ENCODE measurements at places on chromosomes 7 and 10. TPM values are rescaled to one million over a fixed set of nuclear protein-coding genes. Genes with fewer than 3 reads are reported as not detected.

FGL2 gene
- total RNA-seq = not detected

CHST15 gene
- 4.0 TPM for total RNA-seq

- DNase-seq = no peak
These were observed 211.3 kb downstream of the BICC1 start for GRCh38 chr10:58723966-58724365.

DNA sequence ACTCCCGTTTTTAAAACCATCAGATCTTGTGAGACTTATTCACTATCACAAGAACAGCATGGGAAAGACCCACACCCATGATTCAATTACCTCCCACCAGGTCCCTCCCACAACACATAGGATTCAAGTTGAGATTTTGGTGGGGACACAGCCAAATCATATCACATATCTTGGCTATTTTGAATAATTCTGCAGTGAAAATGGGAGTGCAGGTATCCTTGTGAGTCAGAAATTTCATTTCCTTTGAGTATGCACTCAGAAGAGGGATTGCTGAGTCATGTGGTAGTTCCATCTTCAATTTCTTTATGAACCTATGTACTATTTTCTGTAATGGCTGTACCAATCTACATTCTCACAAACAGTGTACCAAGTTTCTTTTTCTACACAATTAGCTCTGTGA, 125.8 kb downstream of the ANKRD7 start:
- no peak for DNase-seq

DNA sequence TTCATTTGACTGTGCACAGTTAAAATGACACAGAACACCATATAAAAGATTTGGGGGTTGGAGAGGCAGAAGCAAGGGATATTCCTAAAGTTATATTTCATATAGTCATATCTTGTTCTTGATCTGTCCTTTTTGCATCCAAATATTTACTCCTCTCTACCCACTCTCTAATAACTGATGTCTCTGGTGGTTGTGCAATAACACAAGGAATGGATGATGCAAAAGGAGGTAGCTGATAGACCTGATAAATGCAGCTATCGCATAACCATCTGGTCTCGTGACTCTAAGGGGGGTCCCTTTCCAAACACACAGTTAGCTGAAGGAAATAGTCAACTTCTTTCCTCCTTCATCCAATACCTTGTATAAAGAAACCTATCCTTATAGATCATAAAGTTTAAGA, 123.1 kb downstream of the POLR1F start:
- no peak for DNase-seq

DNA sequence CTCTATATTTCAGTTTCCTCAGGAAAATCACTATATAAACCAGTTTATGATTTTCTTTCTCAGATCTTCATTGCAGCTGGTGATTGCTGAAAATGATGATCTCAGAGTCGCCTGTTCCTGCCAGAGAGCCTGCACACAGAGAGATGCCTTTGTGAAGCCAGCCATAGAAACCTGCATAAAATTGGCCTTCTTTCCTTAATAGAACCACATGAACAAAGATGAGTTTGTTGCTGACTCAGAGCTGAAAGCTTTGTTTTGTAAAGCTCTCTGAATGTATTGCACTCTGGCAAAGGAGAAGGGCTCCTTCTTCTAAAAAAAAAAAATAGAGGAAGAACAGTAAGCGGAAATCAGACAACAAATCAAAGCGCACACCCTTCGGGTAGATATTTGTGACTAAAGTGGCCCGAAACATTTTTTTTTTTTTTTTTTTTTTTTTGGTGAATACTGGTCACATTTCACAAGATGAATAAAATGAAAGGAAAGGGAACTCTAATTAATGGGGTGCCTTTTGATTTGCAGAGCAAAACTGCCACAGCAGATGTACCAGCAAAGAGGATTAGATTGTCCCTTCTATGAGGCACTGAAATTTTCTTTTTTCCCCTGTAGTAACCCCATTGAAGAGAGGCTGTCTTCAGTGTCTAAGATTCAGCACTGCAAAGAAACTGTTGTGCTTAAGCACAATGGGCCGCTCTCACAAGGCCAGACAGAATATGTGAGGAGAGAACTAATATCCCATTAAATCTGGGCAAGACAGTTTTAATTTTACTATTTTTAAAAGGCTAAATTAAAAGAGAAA, 75.1 kb upstream of the PTPRZ1 start:
- DNase-seq = no peak

DNA sequence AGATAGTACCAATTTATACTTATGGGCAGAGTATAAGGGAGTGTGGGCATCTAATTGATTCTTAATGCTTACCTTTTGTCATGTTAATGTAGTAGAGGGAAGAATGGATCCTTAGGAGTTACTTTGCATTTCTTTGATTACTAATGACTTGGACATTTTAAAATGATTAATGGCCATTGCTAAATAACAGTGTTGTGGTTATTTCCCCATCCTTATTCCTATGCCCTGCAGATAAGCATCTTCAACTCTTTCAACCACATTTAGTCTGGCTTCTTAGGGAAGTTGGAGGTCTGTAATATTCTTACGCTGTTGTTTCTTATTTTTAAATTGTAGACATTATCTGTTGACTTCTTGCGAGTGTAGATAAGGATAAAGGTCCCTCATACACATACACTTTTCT, 37.2 kb downstream of the KAT6B start:
- no peak for DNase-seq
